ENCODE measurements at places on chromosomes 6 and 20.

- DNase-seq = no peak
These were observed 153.7 kb upstream of the TSHZ2 start for GRCh38 chr20:52818491-52818890.

- no peak for DNase-seq
These were observed 30.3 kb downstream of the CEBPB start for GRCh38 chr20:50220894-50221365.

DNA sequence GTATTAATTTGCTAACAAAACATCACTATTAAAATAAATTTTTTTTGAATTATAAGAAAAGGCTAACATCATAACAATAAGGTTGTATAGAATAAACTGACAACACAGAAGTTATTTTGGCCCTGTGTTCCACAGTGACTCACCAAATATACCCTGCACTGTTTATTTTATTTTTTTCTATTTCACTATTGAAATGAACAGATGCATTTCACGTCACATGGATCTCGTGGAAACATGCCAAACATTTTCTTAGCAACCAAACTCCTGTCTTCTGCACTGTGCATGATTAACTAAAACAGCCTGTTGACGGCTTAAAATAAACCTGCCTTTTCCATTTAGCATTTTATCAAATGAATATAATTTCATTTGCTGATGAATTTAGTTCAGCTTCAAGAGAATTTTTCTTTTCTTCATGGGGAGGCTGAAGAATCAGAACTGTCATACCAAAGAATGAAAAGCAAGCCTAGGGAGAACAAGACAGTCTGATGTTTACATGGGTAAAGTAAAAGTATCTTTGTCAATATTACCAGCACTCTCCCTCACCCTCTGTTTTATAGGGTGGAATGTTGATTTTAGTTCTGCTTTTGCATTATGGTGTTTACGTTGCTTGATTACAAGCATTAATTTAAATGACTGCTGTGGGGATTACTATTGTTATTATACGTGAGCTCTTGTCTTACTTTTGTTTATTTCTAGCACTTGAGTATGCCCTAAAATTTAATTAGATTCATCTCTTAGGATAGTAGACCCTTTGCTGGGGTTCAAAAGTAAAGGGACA lies 115.3 kb downstream of the LCA5 start:
- DNase-seq = no peak

- DNase-seq = no peak
These were observed 67.2 kb downstream of the YTHDF1 start for GRCh38 chr20:63148696-63149095.

GRCh38 chr20:50350510-50351249 lies 159.5 kb upstream of the PTPN1 start:
- no peak for DNase-seq

DNA sequence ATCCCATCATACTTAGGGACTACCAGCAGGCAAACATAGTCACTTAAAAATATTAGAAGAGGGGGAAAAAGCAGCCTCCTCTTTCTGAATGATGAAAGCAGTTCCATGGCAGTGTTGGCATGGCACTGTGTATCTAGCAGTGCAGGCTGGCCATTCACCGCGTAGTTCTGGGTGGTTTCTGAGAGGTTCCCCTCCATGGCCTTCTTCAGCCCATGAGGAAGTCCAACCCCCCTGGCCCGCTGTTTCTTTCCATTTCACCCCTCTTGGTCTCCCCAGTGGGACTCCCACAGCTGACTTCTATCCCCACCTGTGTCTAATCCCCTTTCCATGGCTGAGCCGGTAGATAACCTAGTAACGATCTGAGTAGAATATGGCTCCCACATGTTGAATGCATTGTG lies 17.0 kb downstream of the PPARD start:
- DNase-seq = no peak

DNA sequence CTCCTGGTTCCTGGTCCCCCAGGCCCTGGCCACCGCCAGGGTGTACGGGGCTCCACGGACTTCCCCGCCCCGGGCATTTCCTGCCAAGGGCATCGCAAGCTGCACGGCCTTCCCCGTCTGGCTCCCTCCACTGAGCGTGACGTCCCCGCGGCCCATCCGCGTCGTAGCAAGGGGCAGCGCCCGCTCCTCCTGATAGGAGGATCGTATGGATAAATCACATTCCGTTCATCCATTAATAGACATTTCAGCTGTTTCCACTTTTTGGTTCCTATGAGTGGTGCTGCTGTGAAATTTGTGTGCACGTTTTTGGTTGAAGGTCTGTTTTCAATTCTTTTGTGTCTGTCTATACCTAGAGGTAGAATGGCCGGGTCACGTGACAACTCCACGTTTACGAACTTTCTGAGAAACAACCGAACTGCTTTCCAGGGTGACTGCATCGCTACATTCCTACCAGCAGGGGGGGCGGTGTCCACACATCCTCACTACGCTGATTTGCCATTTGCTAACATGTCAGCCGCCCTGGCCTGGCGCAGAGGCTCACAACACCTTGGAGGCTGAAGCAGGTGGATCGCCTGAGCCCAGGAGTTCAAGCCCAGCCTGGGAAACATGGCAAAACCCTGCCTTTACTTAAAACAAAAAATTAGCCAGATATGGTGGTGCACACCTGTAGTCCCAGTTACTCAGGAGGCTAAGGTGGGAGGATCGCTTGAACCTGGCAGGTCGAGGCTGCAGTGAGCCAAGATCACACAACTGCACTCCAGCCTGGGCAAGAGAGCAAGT lies 37.7 kb downstream of the KCNQ2 start:
- peak; percentile 43 for DNase-seq

- DNase-seq = no peak
These were observed 14.3 kb upstream of the ID1 start for GRCh38 chr20:31590717-31591225.

- no peak for DNase-seq
These were observed 159.8 kb downstream of the NRN1 start for GRCh38 chr6:5846889-5847288.

DNA sequence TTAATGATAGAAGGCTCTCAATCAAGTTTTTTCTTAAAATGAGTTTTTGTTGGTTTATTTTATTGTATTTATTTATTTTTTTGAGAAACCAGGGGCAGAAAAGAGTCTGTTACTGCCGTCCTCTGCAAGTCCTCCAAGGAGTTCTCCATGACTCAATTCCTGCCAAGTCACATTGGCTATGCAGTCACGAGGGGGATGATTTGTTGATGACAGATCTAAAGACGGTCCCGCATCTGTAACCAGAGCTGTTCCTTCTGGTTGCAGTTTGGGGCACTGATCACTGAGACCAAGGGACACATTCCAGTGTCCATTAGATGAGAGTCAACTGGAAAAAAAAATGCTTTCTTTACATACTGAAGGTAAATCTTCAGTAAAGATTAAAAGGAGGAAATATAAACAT lies 13.9 kb upstream of the TSHZ2 start:
- no peak for DNase-seq

DNA sequence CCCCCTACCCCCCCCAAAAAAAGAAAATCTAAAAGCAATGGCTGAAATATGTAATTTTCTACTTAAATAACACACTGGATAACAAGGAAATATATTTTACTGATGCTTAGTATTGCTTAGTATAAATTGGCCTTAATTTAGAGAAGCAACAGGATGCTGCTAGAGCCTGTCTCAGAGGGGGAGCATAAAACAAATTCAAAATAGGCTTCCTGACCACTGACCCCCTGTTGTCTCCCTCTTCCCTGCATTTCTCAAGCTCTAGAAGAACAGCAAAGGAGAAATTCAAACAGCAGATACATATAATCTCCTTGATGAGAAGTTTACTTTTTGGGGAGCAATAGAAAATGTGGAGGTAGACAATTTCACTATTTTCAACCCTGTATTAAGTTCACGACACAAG lies 631.1 kb upstream of the GJE1 start:
- no peak for DNase-seq

- no peak for DNase-seq
These were observed 31.8 kb downstream of the TREML1 start for GRCh38 chr6:41122373-41122772.

DNA sequence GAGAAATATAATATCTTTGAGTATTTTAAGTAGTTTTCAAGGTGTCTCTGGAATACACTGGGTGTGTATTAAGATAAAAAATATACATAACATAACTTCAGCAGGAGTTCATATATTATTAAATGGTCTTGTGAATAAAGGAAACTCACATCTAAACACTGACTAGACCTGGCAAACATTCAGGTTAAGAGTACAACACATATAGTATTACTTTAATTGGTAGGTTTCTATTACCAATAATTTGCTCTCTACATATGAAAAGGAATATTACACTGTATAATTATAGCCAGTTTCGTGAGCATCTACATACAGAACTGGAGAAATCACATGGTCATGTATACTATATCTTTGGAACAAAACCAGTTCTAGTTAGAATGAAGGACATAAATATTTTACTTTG lies 8.7 kb downstream of the NCOA5 start:
- DNase-seq = no peak

DNA sequence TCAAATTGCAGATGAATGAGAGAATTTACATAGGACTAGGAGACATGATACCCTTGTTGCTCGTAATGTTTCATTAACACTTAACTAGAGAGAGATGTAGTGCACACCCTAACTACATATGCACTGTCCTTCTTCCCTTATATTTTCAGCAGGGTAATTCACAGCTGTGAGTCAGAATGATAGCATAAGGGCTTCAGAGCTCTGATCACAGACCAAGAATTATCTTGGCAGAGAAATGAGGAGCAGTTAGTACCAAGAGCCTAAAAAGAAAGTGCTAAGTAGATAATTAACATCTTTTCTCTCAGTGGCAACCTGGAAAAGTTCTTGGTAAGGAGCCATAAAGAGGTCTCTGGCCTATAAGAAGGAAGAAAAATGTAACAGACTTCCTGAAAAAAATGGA lies 35.8 kb downstream of the GRIK2 start:
- no peak for DNase-seq

- no peak for DNase-seq
These were observed 14.2 kb upstream of the BNIP5 start for GRCh38 chr6:36350681-36351571.

GRCh38 chr6:32890831-32891230 lies 36.8 kb downstream of the PSMB9 start:
- no peak for DNase-seq

DNA sequence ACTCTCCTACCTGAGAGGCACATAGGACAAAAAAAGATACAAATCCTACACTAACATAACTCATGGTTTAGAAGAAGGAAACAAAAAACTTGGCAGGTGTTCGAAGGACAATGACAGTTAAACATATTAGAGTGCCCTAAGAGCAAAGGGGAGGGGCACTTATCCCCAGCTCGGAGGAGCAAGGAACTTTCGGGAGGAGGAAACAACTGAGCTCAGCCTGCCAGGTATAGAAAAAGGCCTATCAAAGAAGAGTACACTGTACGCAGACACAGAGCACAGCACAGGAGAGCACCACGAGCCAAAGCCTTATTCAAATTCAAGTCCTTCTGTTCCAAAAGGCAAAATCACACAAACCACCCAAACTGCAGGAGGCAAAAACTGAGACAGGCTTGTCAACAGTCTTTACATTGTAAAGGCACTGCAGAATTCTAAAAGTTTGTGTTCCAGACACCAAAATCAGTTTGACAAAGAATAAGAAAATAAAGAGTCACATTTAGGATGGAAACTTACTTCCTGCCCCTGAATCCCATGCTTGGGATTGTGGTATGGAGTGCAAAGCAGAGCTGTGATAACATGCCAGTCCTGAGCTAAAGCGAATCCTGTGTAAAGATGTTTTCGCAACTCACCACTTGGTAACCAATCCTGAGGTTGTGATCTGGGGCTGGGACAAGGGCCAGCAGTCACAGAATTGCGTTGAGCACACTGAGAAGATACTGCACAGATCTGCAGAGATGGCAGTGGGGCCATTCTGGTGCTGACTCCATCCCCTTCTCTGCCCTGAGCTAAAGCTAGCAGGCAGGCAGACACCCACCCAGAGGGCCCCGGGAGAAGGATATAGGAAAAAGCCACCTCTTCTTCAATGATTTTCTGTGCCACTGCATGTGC lies 108.6 kb downstream of the CHD6 start:
- no peak for DNase-seq

GRCh38 chr20:44407402-44408184 lies 52.1 kb downstream of the HNF4A start:
- DNase-seq = no peak

- no peak for DNase-seq
These were observed 19.5 kb downstream of the PERP start for GRCh38 chr6:138087593-138088325.

DNA sequence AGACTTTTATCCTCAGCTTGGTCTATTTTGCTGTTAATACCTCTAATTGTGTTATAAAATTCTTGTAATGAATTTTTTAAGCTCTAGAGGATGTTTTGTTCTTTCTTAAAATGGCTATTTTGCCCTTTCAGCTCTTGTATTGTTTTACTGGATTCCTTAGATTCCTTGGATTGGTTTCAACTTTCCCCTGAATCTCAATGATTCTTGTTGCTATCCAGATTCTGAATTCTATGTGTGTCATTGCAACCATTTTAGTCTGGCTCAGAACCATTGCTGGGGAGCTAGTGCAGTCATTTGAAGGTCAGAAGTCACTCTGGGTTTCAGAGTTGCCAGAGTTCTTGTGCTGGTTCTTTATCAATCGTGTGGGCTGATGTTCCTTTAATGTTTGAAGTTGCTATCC lies 37.1 kb downstream of the OTOR start:
- DNase-seq = no peak

GRCh38 chr20:45552456-45552855 lies 5.3 kb upstream of the EPPIN start:
- no peak for DNase-seq

- no peak for DNase-seq
These were observed 10.1 kb upstream of the ZNF337 start for GRCh38 chr20:25706793-25707192.

GRCh38 chr6:149484733-149485700 lies at the start of gene ZC3H12D:
ZC3H12D (minus strand) TSS chr6:149485014; CDS start chr6:149474543, 10,471 bp downstream.
- no peak for DNase-seq

GRCh38 chr6:32818867-32819266 lies 2.1 kb upstream of the HLA-DOB start:
- no peak for DNase-seq

DNA sequence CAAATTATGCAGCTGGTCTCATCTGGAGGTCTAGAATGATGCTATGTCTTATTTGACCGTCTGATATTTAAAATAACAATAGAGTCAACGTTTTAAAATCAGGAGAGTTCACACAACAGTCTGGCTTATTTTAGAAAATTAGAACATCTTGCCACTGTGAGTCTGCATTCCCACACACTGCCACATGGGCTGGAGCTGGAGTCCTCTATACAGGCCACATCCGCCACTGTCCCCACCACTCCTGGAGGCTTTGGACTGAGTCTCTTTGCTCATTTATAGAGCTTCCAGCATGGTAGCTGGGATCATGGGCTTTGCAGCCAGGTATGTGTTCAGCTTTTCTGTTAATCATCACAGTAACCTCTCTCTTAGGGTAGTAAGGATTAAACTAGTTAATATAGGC lies 68.8 kb upstream of the ZNFX1 start:
- DNase-seq = no peak

GRCh38 chr20:51627586-51627985 lies 85.1 kb upstream of the NFATC2 start:
- no peak for DNase-seq

GRCh38 chr6:141024526-141024925 lies 1108.2 kb upstream of the GJE1 start:
- DNase-seq = no peak

GRCh38 chr6:20252311-20252710 lies 40.0 kb upstream of the MBOAT1 start:
- no peak for DNase-seq

- no peak for DNase-seq
These were observed 267.4 kb upstream of the TAB2 start for GRCh38 chr6:149050160-149050559.

- no peak for DNase-seq
These were observed 67.6 kb upstream of the BTBD3 start for GRCh38 chr20:11849976-11850670.

Data from hypothalamus (tissue), 51 donors.